ENCODE measurements at places on chromosomes 11 and 22. TPM values are rescaled to one million over a fixed set of nuclear protein-coding genes. Genes with fewer than 3 reads are reported as not detected.

The BUD13 gene
- total RNA-seq: 12.5 TPM

The KIRREL3 gene
- total RNA-seq: not detected

The CCDC73 gene
- total RNA-seq: not detected

The PGM2L1 gene
- 6.8 TPM for total RNA-seq

DNA sequence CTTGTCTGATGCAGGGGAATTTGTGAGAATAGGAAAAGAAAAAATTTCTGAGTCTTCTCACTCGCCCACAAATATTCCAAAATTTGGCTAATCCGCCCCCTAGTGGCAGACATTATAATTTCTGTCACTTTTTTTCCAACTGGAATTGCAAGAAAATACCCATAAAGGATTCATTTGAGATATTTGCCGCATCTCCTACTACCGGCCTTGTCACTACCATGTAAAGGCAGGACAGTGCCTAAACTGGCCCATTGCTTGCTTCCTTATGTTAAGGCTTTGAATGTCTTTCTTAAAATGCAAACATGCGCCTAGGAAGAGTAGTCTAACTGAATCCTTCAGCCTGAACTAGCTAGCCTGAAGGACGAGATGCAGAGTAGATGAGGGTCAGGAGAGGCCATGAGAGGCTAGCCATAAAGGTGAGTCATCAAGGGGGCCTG, 9.3 kb upstream of the CEP295 start:
- no peak overlapping the region for H3K27ac ChIP-seq
- peak; percentile 49 for DNase-seq
- H3K4me3 ChIP-seq: no peak overlapping the region
- H3K27me3 ChIP-seq: no peaks in the 10 kb centered on the region
- H3K4me1 ChIP-seq: peaks cover 3% of the 10 kb centered on the region

DNA sequence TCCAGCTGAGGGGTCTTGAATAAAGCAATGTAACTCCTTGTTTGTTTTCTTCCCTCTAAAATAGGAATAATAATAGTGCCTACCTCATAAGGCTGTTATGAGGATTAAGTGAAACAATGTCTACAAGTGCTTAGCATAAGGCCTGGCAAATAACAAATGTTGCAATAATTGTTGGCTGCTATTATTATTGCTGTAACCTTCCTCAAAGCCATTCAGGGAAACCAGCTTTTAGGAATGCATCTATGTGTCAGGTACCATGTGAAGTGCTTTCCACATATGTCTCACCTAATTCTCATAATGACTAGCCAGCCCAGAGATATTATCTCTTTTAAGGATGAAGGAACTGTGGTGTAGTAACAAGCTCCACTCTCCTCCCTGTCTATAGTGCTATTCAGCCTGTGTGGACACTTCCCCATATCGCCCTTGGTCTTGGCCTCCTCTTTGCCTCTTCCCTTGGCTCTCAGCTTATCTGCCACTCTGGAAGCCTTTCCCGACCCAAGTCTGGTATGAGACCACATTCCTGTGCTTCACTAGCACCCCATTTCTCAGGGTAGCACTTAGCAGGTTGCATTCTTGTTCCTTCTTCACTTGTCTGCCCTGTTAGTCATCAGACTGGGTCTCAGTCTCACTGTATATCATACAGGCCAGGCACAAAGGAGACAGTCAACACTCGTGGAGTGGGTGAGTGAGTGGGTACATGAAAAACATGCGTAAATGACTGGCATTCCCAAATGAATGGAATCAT, 23.8 kb downstream of the CSNK2A3 start:
- no peaks in the 10 kb centered on the region for H3K27me3 ChIP-seq
- DNase-seq: no peak
- H3K27ac ChIP-seq: no peak overlapping the region
- peaks cover 28% of the 10 kb centered on the region for H3K36me3 ChIP-seq

DNA sequence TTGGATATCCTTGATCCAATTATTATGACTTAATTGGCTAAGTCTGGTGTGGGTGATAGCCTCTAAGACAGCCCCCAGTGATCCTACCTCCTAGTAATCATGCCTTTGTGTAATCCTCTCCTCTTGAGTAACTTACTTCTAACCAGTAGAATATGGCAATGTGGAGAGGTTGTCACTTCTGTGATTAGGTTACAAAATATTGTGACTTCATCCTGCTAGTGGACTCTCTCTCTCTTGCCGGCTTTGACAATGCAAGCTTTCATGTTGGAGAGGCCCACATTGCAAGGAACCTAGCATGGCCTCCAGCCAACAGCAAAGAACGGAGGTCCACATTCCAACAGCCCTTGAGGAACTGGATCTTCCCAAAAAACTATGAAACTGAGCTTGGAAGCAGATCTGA, 19.5 kb downstream of the YPEL4 start:
- no peaks in the 10 kb centered on the region for H3K27me3 ChIP-seq
- H3K4me1 ChIP-seq: no peaks in the 10 kb centered on the region
- H3K36me3 ChIP-seq: no peaks in the 10 kb centered on the region
- DNase-seq: no peak
- no peak overlapping the region for H3K4me3 ChIP-seq
- H3K27ac ChIP-seq: no peak overlapping the region

- peak; percentile 45 for DNase-seq
- H3K36me3 ChIP-seq: no peaks in the 10 kb centered on the region
- no peak overlapping the region for H3K4me3 ChIP-seq
- H3K27me3 ChIP-seq: no peaks in the 10 kb centered on the region
- H3K27ac ChIP-seq: no peak overlapping the region
Observed at GRCh38 chr11:125874556-125875124, 12.8 kb upstream of the HYLS1 start.

GRCh38 chr11:128555606-128556005, 31.8 kb downstream of the ETS1 start:
- H3K4me3 ChIP-seq: no peak overlapping the region
- no peaks in the 10 kb centered on the region for H3K27me3 ChIP-seq
- no peak for DNase-seq
- peaks cover 4% of the 10 kb centered on the region for H3K4me1 ChIP-seq
- H3K27ac ChIP-seq: no peak overlapping the region

DNA sequence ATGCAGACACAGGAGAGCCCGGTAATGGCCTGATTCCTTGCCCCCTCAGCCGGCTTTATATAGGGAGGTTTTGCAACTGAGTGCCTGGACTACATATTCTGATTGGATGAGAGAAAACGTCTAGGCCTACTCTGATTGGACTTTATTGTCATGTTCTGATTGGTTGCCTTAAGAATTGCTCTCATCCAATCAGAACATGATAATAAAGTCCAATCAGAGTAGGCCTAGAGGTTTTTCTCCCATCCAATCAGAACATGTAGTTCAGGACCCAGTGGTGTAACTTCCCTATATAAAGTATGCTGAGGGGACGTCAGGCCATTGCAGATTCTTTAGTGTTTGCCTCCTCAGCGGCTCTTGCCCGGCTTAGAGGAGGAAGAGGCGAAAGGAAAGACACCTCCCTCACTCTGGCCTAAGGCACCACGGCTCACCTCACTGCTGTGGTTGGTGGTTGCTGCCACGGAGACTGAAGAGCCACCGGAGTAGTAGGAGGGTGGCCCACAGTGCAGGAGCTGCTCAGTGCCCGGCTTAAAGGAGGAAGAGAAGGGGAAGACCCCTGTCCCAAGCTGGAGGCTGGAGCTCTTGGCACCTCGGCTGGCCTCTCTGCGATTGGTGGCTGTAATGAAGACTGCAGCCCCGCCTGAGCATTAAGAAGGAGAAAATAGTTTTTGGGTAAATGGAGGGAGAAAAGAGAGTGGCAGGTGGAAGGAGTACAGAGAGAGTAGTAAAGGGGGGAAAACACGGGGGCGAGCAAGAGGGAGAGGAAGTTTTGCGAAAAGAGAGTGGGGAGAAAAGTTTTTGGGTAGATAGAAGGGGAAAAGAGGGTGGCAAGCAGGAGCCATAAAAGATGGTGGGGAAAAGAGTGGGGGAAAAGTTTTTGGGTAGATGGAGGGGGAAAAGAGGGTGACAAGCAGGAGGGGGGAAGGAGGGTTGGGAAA, 116.7 kb upstream of the SERPIND1 start:
- no peaks in the 10 kb centered on the region for H3K4me1 ChIP-seq
- no peak overlapping the region for H3K27ac ChIP-seq
- peaks cover 8% of the 10 kb centered on the region for H3K27me3 ChIP-seq
- H3K4me3 ChIP-seq: no peak overlapping the region
- no peaks in the 10 kb centered on the region for H3K36me3 ChIP-seq
- no peak for DNase-seq

DNA sequence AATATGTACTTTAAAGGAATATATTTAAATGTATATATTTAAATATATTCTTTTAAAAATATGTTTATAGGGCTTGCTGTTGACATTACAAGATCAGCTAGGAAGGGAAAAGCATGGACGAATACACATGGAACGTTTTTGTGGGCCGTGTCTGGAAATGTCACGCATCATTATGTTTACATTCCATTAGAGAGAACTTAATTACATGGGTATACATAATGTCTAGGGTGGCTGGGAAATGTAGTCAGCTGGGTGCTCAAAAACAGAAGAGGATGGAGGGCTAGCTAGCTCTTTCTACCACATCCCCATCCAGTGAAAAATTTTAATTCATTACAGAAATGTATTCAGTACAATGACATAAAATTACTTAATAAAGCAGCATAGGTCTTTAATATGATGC, 371.2 kb downstream of the DYNC2H1 start:
- no peak overlapping the region for H3K27ac ChIP-seq
- H3K4me3 ChIP-seq: no peak overlapping the region
- H3K36me3 ChIP-seq: no peaks in the 10 kb centered on the region

Measured in left lung (tissue), 14 donors.